ENCODE measurements at places on chromosomes 1 and 21.

DNA sequence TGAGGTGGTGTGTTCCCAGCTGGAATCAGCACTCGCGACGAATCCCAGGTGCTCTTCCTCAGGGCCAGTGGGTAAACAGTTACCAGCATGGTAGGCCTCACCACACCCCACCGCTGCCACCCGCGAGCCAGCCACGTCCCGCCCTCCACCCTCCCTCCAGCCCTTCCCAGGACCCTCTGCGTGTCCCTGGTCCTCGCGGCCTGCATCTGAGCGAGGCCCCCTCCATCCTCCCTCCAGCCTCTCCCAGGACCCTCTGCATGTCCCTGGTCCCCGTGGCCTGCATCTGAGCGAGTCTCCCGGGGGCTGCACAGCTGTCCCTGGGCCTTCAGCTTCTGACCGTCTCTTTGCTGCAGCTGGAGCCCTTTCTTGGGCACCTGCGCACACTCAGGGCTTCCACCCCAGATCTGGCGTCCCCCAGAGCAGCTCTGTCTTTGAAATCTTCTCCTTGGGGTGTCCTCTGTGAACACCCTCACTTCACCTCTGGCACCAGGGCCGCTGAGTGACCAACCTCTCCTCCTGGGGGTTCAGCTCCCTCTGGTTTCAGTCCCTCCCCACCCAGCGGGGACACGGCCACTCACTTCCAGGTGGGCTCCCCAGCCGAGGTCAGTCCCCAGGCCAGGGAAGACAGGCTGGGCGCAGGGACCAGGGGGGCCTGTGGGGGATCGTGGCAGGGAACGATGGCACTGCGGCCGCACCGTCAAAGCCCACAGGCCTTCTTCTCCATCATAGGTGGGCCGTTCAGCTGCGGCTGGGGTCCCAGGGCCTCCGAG, 57.8 kb upstream of the COL6A2 start:
- DNase-seq: no peak

- DNase-seq: no peak
Observed at GRCh38 chr1:204479387-204480136, 15.0 kb downstream of the PIK3C2B start.

- no peak for DNase-seq
Observed at GRCh38 chr1:45863218-45863617, 59.8 kb downstream of the MAST2 start.

- no peak for DNase-seq
Observed at GRCh38 chr1:157497284-157497683, 55.0 kb downstream of the FCRL5 start.

GRCh38 chr1:67118646-67119045, 16.1 kb downstream of the C1orf141 start:
- no peak for DNase-seq

All from right kidney (tissue), 9 donors.